Calu3 (cell line): ENCODE measurements at places on chromosomes 2 and 18. TPM values are rescaled to one million over a fixed set of nuclear protein-coding genes. Genes with fewer than 3 reads are reported as not detected.
A peak's percentile ranks its signal among the peaks of the same experiment; 100 is the strongest.

GRCh38 chr2:166031054-166031453, 77.5 kb upstream of the TTC21B start:
- DNase-seq = no peak

DNA sequence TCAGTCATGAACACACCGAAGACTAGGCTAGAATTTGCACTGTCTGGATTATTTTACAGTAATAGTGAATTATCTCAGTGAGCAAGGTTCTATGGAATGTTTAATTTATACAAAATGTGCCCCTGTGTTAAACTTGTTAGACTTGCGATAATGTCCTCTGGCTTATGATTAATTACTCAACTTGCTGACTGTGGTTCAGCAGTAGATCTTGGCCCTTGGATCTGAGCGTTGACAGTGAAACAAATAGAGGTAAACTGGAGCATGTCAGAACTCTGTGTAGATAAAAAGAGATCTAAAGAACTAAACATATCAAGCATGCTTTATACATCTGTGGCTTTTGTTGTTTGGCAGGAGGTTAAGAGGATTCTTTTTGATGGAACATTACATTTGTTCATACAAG, 407.6 kb downstream of the DSEL start:
- no peak for DNase-seq

DNA sequence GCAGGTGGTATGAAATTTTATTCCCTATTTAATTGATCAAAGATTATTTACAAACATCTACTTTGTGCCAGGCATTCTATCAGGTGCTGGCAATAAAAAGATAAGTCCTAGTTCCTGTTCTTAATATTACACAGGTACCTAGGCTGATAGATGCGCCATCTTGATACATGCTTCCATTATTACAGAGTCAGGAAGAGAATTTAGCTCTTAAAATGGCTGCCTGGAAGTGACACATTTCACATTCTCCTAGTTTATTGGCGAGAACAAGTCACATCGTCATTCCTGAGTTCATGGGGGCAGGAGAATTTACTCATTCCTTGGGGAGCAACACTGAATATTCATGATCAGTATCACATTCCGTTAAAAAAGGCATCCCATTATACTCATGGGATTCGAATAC, 1.1 kb upstream of the DARS1 start:
- no peak for DNase-seq

The SCN2A gene
- 0.07 and 0.19 TPM in 2 replicates for total RNA-seq

DNA sequence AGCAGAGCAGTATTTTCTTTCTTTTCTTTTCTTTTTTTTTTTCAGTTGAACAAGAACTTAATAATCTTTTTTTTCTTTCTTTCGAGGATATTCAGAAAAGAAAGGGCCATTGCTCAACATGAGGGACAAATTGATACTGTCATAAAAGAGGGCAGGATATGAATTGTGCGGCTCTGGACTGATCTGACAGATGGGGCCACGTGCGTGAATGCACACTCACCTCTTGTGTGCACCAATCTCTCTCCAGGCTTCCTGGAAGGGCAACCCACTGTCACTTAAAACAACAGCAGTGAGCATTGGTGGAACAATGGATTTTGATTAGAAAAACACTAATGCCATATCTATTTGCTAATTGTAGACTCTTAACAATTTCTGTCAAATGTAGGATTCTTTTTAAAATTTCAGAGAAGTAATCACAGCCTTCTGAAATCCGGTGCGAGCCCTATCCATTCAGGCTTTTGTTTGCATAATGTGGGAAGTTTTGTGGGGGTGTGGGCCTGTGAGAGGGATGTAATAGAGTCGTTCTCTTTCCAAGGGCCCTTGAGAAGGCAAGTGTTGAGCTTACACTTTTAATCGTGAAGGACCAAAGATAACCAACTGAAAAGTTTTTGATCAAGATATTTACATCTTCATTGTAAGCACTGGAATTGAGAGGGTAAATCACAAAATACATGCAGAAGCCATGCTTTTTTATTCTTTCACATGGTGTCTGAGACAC, 298.8 kb downstream of the SP3 start:
- no peak for DNase-seq

The NCKAP5 gene
- 1.2 and 2.2 TPM in 2 replicates for total RNA-seq

DNA sequence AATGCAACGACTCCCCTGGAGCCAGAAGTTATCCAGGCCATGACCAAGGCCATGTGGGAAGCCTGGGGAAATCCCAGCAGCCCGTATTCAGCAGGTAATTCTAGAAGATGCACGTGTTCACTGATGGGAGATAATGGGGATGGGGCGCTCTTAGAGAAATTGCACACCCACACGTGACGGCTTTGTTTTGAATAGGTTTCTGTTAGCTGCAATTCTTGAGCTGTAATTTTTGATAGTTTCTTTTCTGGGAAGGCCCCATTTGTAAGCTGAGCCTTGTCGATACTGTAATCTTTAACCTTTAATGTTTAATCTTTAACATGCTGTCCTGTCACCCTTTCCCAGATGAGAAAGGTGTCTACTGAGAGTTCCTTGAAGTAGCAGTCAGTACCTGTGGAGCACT, 3.6 kb downstream of the SCLY start:
- no peak for DNase-seq

DNA sequence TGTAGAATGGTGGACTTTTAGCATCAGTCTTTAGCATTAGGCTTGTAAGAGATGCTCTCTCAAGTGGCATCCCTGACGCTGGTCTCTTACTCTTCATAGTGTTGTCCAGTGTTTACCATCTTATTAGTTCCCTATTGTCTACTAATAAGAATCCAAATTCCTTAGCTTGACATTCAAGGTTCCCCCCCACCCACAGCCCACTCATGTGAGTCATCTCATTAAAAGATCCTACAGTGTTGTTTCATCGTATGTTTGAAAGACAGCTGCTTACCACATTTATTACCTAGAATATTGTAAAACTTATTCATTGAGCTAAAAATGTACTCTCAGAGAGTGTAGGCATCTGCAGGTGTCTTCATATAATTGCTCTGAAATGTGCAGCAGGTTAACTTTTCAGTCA, 28.5 kb downstream of the EIF5B start:
- no peak for DNase-seq

DNA sequence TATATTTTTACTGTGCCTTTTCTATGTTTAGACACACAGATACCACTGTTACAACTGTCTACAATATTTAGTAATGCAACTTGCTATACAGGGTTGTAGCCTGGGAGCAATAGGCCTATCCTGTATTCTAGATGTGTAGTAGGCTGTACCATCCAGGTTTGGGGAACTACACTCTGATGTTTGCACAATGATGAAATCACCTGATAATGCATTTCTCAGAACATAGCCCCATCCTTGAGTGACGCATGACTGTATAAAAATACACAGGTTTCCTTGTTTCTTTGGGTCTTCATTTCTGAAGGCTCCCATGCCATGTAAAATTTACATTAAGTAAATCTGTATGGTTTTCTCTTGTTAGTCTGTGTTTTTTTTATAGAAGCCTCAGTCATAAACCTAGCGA, 270.9 kb upstream of the SKOR2 start:
- no peak for DNase-seq

GRCh38 chr2:234913208-234913626, 38.6 kb upstream of the SH3BP4 start:
- no peak for DNase-seq

GRCh38 chr18:33820517-33821371, 242.7 kb downstream of the ASXL3 start:
- no peak for DNase-seq

DNA sequence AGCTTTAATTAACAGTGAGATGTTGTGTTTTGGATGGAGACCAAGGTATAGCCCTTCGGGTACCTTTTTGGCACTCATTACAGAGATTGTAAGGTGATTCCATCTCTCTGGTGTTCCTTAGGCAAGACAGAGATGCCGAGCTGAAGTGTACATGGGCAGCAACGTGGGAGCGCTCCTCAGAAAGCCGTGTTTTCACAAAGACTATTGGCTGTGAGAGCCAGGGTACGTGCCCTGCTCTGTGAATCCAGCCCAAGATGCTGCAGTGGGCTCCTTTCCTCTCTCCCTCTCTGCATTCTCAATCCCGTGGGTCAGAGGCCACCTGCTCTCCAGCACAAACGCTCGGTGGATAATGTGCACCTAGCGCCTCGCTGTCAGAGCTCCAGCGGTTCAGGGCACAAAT, 203.0 kb upstream of the EPHA4 start:
- no peak for DNase-seq

DNA sequence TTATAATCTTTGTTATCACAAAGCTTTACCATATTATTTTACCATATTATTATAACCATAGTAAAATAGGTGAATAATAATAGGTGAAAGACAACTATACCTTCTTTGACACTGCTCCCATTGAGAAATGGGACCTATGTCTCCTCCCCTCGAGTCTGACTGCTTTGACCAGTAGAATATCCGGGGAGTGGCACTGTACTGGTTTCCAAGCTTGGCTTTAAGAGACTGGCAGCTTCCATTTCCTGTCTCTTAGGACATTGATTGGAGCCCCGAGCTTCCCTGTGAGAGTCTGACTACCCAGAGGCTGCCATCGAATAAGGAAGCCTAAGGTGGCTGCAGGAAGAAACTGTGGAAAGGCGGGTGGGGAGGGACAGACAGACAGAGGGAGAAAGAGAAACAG, 40.1 kb upstream of the PLEKHM3 start:
- DNase-seq = no peak

DNA sequence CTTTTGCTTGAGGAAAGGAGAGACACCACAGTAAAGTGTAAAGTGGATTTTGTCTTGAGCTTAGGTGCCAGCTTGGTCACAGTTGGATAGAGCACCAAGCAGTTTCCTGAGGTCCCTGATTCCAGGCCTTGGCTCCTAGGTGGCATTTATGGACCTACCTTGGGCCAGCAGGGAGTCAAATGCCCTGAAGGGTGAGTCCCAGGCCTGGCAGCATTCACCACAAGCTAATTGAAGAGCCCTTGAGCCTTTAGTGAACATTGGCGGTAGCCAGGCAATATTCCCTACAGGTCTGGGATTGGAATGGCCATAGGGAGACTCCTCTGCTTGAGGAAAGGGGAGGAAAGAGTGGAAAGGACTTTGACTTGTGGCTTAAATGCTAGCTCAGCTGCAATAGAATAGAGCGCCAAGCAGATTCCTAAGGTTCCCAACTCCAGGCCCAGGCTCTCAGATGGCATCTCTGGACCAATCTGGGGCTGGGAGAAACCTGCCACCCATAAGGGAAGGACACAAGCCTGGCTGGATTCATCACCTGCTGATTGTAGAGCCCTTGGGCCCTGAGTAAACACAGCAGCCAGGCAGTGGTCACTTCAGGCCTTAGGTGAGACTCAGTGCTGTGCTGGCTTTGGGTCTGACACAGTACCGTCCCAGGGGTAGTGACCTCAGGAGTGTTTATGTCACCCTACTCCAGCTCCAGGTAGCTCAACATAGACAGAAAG, 137.5 kb upstream of the OTOS start:
- no peak for DNase-seq

DNA sequence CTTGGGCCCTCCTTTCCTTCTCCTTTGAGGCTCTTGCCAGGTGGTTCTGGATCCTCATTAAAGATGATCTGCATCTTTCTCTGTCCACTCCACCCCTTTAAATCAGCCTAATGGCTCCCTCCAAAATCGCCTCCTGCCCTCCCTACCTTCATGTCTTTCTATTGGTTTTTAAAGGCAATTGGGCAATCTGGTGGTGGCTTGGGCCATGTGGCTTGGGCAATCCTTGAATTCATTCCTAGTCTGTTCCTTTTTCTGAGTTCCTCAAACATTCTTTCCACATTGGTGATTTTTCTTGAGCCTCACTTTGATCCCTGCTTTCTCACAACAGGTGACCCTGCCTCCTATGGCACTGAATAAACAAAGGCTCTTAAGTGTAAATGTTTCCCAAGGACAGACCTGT, 266.2 kb upstream of the REV1 start:
- DNase-seq = no peak

- no peak for DNase-seq
Observed at GRCh38 chr2:217185265-217185995, 325.6 kb upstream of the TNP1 start.

The THUMPD2 gene
- total RNA-seq = 13.4 and 16.7 TPM in 2 replicates

- DNase-seq = no peak
Observed at GRCh38 chr2:104371087-104371781, 482.7 kb upstream of the POU3F3 start.

The ALLC gene
- not detected in 2 replicates for total RNA-seq

The CD28 gene
- total RNA-seq = 0.07 TPM in 1 of 2 replicates, not detected in the other

DNA sequence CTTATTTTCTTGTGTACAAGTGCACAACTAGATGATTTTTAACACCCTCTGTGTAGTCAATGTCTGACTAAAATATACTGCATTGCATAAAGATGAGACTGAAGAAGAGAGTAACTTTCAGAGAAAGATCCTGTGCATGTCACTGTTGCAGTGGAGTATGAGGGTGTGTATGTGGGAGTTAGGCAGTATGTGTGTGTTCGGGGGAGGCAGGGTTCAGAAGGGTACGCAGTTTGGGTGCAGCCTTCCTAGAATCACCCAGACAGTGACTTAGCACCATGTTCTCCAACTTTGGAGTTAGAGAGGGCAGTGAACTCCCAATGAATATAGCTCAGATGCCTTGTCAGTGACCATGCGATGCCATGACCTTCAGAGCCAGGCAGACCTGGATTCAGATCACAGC, 84.6 kb downstream of the LRATD1 start:
- DNase-seq = no peak

The LRP1B gene
- total RNA-seq = 0.05 and 0.21 TPM in 2 replicates

GRCh38 chr2:159064446-159065301, 96.2 kb downstream of the TANC1 start:
- peak; percentile 21 for DNase-seq

DNA sequence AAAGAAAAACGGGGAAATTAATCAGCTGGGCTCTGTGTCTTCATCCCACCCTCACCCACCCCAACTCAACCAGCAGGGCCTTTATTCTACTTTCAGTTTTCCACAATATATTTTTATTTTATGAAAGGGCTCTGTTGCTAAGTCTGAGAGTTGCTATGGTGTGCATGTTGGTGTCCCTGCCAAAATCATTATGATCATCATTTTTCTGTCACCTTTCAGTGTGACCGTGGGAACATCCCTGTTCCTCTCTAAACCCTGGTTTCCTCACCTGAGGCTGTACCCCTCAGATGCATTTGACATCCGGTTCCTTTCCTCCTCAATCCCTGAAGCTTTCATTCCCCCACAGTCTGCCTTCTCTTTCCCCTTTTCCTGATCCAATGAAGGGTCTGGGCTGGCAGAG, 180.5 kb downstream of the ZFP36L2 start:
- DNase-seq = no peak

The CGREF1 gene
- 3.7 and 9.3 TPM in 2 replicates for total RNA-seq

DNA sequence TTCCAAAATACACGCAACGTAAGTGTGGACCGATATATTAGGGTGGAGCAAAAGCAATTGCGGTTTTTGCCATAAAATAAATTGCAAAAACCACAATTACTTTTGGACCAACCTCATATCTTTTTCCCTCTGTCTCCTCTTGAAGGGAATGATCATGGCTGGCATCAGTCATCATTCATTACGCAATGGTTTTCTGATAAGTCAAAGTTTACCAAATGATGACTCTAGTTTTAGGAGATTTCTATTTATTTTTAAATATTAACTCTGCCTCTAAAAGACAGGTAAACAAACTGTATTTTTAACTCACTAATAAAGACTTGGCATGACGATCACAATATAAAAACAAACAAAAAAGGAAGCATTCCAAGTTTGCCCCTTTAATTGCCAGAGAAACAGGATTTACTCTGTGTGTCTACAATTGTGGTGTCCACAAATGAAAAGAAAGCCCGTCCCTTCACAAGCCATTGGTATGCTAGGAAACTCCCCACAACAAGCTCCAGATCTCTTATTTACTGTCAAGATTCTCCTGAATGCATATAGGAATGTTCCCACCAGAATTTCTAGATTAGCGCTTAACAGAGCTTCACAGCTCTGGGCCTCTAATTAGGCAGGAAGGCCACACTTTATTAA, 61.3 kb downstream of the IRS1 start:
- no peak for DNase-seq
